ENCODE measurements at places on chromosomes 1 and 21.

GRCh38 chr1:167502719-167503462, 15.4 kb downstream of the CD247 start:
- H3K4me3 ChIP-seq: peak overlapping the region; percentile 74
- H3K27ac ChIP-seq: peak overlapping the region; percentile 100
- peaks cover 100% of the 10 kb centered on the region for H3K4me1 ChIP-seq
- H3K27me3 ChIP-seq: peaks cover 55% of the 10 kb centered on the region

GRCh38 chr1:94738371-94738770, 81.8 kb upstream of the SLC44A3 start:
- no peak overlapping the region for H3K27ac ChIP-seq
- no peaks in the 10 kb centered on the region for H3K4me1 ChIP-seq
- H3K4me3 ChIP-seq: no peak overlapping the region
- no peak for DNase-seq

DNA sequence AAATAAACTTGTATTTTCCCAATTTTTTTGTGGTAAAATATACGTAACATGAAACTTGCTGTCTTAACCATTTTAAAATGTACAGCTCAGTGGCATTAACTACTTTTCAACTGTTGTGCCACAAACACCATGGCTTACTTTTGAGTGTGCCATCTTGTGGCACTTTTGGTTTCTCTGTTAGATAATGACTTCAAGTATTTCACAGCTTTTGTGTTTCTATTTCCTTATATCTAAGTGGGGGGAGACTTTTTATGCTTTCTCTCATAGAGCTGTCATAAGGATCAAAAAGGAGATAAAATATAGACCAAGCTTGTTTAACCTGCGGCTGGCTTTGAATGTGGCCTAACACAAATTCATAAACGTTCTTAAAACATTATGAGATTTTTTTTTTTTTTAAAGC, 44.3 kb downstream of the CDC14A start:
- H3K27ac ChIP-seq: peak overlapping the region; percentile 97
- DNase-seq: peak; percentile 76
- peak overlapping the region; percentile 82 for H3K4me3 ChIP-seq
- peaks cover 3% of the 10 kb centered on the region for H3K27me3 ChIP-seq

GRCh38 chr1:114749835-114750234, 7.9 kb downstream of the CSDE1 start:
- H3K4me3 ChIP-seq: no peak overlapping the region
- H3K27ac ChIP-seq: no peak overlapping the region
- no peak for DNase-seq
- H3K27me3 ChIP-seq: no peaks in the 10 kb centered on the region
- H3K4me1 ChIP-seq: peaks cover 98% of the 10 kb centered on the region
- peaks cover 17% of the 10 kb centered on the region for H3K36me3 ChIP-seq

GRCh38 chr1:208238710-208239472, 5.3 kb downstream of the PLXNA2 start:
- peaks cover 18% of the 10 kb centered on the region for H3K4me1 ChIP-seq
- DNase-seq: peak; percentile 11
- no peak overlapping the region for H3K4me3 ChIP-seq

DNA sequence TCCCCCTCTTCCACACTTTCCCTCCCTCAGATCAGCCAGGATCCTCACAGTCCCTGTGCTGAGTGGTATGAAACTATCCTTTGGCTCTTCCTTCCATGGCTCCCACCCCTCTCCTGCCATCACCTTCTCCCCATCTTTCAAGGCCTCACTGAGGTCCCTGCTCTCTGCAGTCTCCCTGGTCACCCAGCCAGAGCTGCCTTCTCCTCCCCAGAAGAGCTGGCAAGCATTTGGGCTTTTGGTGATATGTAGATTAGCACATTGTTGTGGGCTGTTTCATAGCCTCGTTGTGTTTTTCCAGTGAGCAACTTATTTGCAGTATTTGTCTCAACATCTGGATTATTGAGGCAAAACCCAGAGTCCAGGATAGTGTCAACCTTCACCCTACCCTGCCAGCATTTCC, 2.2 kb downstream of the CSF1 start:
- peak overlapping the region; percentile 57 for H3K4me3 ChIP-seq
- H3K36me3 ChIP-seq: no peaks in the 10 kb centered on the region
- peaks cover 17% of the 10 kb centered on the region for H3K4me1 ChIP-seq
- H3K27me3 ChIP-seq: peaks cover 25% of the 10 kb centered on the region
- no peak for DNase-seq

DNA sequence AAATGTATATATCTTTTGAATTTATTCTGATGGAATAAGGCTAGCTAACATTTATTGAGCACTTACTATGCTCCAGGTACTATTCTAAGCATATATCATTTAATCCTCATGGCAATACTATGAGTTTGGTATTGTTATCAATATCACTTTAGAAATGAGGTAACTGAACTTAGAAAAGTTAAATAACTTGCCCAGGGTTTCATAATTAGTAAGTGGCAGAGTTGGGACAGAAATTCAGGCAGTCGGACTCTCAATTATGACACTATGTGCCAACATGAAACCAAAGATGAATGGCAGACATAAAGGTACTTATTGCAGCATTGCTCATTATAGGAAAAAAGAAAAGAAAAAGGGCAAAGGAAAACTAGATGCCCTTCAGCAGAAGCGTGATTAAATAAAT, 48.2 kb downstream of the RAB3GAP2 start:
- DNase-seq: no peak
- peaks cover 94% of the 10 kb centered on the region for H3K4me1 ChIP-seq
- no peaks in the 10 kb centered on the region for H3K27me3 ChIP-seq
- no peak overlapping the region for H3K4me3 ChIP-seq

- DNase-seq: no peak
- peaks cover 3% of the 10 kb centered on the region for H3K27me3 ChIP-seq
- no peak overlapping the region for H3K27ac ChIP-seq
- no peaks in the 10 kb centered on the region for H3K36me3 ChIP-seq
Measured at GRCh38 chr1:84847253-84848250, 45.5 kb downstream of the LPAR3 start.

GRCh38 chr1:212973899-212974298, 23.6 kb downstream of the VASH2 start:
- H3K27me3 ChIP-seq: peaks cover 1% of the 10 kb centered on the region
- no peak for DNase-seq
- H3K4me1 ChIP-seq: no peaks in the 10 kb centered on the region
- no peak overlapping the region for H3K27ac ChIP-seq
- H3K4me3 ChIP-seq: no peak overlapping the region

- H3K4me3 ChIP-seq: no peak overlapping the region
- H3K27ac ChIP-seq: no peak overlapping the region
- no peaks in the 10 kb centered on the region for H3K4me1 ChIP-seq
- H3K27me3 ChIP-seq: peaks cover 6% of the 10 kb centered on the region
Measured at GRCh38 chr1:44575396-44575795, 98.9 kb downstream of the TMEM53 start.

- H3K27ac ChIP-seq: no peak overlapping the region
- H3K4me3 ChIP-seq: no peak overlapping the region
- H3K4me1 ChIP-seq: no peaks in the 10 kb centered on the region
- no peaks in the 10 kb centered on the region for H3K27me3 ChIP-seq
Measured at GRCh38 chr1:192633533-192634253, 2.3 kb upstream of the RGS13 start.

DNA sequence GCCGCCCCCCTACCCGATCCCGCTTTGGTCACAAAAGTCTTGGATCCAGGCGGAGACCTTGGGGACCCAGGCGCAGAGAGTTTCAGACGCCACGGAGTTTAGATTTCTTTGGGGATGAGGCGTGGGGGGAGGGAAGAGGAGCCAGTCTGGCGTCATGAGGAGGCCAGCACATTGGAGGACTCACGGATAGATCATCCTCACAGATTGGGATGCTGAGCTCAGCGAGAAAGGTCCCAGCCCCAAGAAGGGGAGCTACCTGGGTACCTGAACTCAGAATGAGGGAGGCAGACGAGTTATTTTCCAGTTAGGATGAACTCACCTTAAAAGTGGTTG, 393 bp downstream of the ELAPOR1 start:
- H3K27me3 ChIP-seq: peaks cover 28% of the 10 kb centered on the region
- peaks cover 29% of the 10 kb centered on the region for H3K4me1 ChIP-seq
- DNase-seq: no peak
- no peaks in the 10 kb centered on the region for H3K36me3 ChIP-seq
- no peak overlapping the region for H3K27ac ChIP-seq

DNA sequence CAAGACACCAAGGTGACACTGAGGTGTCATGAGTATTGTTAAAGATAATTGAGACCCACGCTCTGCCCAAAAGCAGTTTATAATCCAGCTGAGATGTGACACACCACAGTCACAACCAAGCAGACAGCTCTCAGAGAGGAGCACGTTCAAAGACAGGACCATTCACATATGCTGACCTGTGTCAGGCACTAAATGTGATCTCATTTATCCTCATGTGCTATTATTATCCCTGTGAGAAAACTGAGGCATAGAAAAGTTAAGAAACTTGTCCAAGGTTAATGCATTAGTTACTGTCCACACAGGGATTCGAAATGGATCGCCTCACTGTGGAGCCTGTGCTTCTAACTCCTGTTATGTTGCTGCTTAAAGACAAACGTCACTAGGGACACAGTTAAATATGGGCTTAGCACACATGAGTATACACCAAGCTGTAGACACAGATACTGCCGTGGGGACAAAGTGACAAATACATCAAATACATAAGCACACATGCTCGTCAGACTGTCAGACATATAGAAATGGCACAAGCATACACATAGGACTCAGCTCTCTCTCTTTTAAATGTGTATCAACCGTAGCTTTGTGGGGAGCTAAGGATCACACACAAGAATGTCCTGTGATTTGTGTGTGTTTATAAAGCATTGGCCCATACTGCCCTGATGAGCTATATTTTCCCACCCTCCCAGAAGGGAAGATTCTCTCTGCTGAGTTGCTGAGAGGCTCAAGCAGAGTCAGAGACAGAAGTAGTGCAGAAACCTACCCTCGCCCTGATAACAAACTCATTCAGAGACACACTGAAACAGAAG, 3.5 kb upstream of the IGSF8 start:
- no peaks in the 10 kb centered on the region for H3K36me3 ChIP-seq
- peaks cover 38% of the 10 kb centered on the region for H3K4me1 ChIP-seq
- no peak overlapping the region for H3K4me3 ChIP-seq
- peak overlapping the region; percentile 81 for H3K27ac ChIP-seq
- DNase-seq: no peak

- H3K36me3 ChIP-seq: no peaks in the 10 kb centered on the region
- H3K27me3 ChIP-seq: no peaks in the 10 kb centered on the region
- no peak overlapping the region for H3K4me3 ChIP-seq
- H3K27ac ChIP-seq: no peak overlapping the region
- no peak for DNase-seq
Measured at GRCh38 chr1:26857473-26858060, 5.4 kb upstream of the SFN start.

- no peak for DNase-seq
- no peak overlapping the region for H3K4me3 ChIP-seq
- H3K36me3 ChIP-seq: no peaks in the 10 kb centered on the region
- H3K4me1 ChIP-seq: no peaks in the 10 kb centered on the region
Measured at GRCh38 chr1:240854367-240854766, 242.4 kb upstream of the GREM2 start.

DNA sequence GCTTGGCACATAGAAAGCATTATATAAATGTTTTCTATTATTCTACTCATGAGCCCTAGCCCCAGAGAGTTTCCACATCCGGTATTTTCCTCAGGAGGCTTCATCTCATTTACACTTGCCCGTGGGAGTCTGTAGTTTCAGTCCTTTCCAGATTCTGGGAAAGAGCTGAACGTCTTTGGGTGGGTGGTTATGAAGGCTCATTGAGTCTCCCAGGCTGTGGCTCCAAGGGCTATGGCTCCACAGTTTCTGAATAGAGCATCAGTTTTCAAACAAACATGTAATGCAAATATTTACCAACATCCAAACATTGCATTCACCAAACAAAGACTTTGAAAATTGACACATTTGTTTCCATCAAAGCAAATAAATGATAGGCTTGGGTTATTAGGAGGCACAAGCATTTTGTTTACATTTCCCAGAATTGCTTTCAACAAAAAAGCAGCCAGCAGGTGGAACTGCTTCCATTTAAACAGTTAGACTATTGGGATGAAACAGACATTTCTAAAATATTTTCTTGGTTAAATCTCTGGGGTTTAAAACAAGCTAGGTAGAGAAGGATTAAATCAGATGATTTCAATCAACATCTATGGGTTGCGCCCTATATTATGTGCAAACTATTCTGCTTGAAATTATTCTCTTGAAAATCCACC, 1.3 kb upstream of the LEMD1 start:
- no peak overlapping the region for H3K4me3 ChIP-seq
- H3K27ac ChIP-seq: no peak overlapping the region
- H3K27me3 ChIP-seq: no peaks in the 10 kb centered on the region
- no peak for DNase-seq

- no peak overlapping the region for H3K4me3 ChIP-seq
- H3K27ac ChIP-seq: no peak overlapping the region
- peaks cover 7% of the 10 kb centered on the region for H3K27me3 ChIP-seq
- DNase-seq: no peak
- no peaks in the 10 kb centered on the region for H3K36me3 ChIP-seq
Measured at GRCh38 chr1:243938208-243938607, 88.2 kb upstream of the AKT3 start.

Data from immature natural killer cell (primary cell).